ENCODE measurements at places on chromosomes 5 and 9.
A peak's percentile ranks its signal among the peaks of the same experiment; 100 is the strongest.

DNA sequence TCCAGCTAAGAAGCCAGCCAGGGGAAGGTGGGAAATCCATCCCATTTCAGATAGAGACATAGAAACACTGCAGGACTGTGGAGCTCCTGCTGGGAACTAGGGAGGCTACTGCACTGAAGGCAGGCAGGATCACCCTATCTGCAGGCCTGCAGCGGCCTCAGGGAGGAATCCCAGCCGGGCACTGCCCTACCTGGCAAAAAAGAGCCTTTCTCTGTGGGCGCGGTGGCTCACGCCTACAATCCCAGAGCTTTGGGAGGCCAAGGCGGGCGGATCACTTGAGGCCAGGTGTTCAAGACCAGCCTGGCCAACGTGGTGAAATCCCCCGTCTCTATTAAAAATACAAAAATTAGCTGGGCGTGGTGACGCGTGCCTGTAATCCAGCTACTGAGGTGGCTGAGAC lies 71.4 kb upstream of the PHYKPL start:
- DNase-seq, result no peak

DNA sequence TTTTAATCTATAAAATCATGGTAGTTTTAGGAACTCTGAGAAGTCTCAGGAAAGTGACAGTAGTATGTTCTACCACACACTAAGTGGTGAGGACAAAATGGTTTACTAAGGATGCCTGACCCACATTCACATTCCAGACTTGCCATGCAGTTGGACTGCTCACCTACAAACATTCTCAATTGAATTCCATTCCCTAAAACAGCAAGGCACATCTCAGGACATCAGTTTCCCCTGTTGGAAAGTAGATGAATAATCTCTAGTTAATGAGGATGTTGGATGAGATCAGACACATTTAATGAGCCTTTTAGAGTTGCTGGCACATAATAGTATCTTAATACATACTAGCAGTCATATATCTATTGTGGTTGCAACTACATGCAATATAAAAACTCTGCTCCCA lies 76.6 kb downstream of the ZNF618 start:
- no peak for DNase-seq

- peak; percentile 43 for DNase-seq
These were observed 373.6 kb downstream of the ADGRV1 start for GRCh38 chr5:90932052-90932699.

GRCh38 chr5:65696892-65697291 lies 25.0 kb downstream of the SGTB start:
- peak; percentile 25 for DNase-seq

- DNase-seq, result no peak
These were observed 1.2 kb downstream of the FBXL17 start for GRCh38 chr5:108380531-108381349.

GRCh38 chr5:36253575-36253974 lies 11.8 kb upstream of the NADK2 start:
- no peak for DNase-seq

DNA sequence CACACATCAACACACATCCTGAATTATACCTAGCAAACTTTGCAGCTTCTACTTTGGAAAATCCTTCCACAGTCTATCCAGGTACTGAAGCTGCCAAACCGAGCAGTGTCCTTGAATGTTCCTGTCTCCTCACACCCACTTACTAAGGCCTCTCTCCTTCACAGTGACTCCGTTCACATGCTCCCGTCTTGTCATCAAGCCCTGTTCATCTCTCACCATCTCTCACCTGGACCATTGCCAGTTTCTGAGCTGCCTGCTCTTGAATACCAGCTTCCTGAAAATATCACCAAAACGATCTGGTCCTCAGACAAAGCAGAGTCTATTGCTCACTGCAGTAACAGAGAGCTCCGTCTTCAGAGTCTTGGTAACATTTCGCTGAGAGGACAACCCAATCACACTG lies 57.4 kb downstream of the GCNT1 start:
- no peak for DNase-seq

DNA sequence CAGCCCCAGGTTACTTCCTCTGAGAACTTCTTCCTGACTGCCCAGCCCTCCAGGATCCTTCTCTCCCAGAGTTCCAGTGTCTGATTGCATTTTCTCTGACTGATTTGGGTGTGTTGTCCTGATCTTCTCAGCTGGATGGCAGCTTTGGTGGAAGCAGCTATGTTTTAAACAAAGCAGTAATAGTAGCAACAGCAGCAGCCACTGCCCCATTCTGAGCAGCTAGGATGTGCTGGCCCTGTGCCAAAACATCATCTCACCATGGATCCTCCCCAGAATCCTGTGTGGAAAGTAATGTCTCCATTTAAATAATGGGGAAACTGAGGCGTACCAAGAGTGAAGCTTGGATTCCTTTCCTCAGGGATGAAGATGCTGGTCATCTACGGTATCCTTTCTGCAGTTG lies 46.4 kb upstream of the PSD2 start:
- DNase-seq, result no peak

DNA sequence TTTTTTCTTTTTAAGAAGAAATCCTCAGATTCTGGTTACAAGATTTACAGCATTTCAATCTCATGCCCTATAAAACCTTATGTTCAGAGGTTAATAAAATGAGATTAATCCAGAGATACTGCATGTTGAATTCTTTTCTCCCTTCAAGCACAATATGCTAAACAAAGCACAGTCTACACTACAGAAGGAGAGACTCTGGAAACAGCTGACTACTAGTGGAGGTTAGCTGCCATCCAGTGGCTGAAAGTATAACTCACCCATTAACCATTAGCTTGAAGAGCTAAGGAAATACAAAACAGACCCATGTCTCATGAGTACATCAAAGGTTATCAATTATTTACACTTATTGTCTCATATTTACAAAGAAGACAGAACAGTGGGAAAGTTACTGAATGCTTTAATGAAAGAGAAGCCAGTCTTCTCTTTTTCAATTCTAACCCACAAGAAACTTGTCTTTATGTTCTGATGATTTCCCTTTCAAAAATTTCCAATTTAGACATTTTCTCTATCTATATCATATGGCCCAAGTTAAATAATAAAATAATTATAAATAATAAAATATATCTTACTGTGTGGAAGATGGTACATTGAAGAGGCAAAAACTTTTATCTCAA lies 12.7 kb upstream of the DNAH5 start:
- peak; percentile 72 for DNase-seq

Data from pons (tissue), 1 donor.